ENCODE measurements at places on chromosomes 1 and 21.

- DNase-seq: no peak
These were observed 8.7 kb upstream of the CADM3 start for GRCh38 chr1:159162516-159163265.

- DNase-seq: no peak
These were observed 530.9 kb downstream of the PTPRU start for GRCh38 chr1:29767088-29767685.

- no peak for DNase-seq
These were observed 216.0 kb downstream of the ZNF326 start for GRCh38 chr1:90210633-90211491.

- no peak for DNase-seq
These were observed 279.9 kb upstream of the ADAMTS5 start for GRCh38 chr21:27246741-27247140.

DNA sequence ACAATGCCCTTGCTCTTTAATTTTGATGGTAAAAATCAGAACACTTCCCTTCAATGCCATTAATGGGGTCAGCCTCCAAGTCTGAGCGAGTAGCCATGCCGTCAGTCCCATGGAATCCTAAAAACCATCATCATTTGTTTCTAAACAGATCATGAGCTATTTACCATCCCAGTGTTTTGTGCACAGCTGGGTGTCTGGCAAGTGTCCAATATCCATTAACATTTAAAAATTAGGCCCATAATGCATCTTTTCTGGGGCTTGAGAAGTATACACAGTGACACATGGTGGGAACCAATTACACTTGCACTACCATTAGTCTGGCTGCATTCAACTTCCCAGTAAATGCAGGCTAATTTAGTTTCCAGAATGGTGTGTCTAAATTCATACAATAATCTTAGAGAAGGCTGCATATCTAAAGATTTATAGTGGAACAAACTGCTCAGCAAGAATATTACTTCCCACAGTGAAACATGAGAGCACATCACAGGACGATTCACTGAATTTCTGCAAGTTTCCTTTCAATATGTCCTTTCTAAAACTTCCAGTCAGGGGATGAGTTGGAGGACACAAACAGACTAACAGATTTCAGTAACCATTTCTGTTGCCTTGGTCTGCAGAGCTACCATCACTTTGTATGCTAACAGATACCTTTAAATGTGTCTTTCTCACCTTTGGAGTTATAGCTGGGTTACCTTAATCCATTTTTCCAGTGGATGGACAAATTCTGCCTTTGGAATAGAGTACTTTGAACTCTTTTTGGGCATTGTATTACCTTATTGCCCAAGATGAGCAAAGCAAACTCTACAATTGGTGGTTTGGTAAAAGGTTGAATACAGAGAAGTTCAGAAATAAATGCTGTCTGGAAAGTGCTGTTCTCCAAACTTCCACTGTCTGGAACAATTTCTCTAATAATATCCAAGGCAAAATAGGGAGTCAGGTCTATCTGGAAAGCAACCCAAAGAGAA, 258.0 kb downstream of the PTBP2 start:
- no peak for DNase-seq

DNA sequence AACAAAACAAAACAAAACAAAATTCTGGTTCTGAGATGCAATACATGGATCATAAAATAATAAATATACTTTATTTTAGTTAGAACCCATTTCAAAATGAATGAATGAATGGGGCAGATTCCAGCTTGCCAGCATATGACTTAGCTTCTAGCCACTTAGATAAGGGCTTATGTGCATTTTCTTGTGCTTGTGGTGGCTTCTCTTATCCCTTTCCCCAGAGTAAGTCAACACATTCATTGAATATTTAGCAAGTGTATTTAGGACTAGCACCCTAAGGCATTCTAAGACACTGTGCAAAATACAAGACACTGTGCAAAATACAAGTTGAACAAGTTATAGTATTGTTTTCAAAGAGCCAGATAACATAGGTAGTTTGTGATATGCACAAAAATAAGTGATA, 4.7 kb downstream of the ADIPOR1 start:
- no peak for DNase-seq

DNA sequence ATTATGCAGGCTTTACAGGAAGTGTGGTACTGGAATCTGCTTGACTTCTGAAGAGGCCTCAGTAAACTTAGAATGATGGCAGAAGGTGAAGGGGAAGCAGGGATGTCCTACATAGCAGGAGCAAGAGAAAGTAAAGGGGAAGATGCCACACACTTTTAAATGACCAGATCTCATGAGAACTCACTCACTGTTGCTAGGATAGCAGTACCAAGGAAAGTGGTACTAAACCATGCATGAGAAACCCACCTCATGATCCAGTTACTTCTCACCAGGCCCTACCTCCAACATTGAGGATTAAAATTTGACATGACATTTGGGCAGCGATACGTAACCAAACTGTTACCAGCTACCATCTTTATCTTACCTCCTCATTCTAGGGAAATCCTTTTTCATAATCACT, 9.6 kb downstream of the DHX9 start:
- no peak for DNase-seq

DNA sequence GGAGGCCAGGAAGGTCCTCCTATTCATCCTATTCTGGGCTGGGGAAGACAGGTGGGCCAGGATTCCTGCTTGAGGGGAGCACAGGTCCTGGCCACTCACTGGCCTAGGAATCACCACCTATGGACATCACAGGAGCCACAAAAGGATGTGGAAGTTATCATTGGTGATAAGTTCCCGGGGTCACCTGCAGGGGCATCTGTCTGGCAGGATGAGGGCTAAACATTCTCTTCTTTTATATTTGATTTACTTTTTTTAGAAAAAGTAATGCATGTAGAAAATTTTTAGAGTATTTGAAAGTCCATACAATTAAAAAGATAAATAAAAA, 33.2 kb upstream of the KIAA0040 start:
- DNase-seq: no peak

DNA sequence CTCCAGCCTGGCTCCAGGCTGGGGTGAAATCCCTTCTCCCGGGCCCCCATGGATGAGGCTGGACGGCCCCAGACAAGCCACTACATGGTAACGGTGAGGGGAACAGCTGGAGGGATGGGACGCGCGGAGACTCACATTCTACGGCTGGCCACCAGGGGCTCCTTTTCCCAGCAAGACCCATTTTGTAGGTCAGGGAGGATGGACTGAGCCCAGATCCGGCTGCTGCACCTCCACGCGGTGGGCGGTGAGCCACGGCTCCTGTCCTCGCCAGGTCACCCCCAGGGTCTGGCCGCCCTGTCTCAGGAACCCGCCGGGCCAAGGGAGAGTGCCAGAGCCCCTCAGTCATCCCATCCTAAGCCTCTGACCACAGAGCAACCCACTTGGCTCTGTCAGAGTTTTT, 75.0 kb upstream of the ACTRT2 start:
- no peak for DNase-seq

- no peak for DNase-seq
These were observed 221.6 kb downstream of the LTN1 start for GRCh38 chr21:28770867-28771661.

DNA sequence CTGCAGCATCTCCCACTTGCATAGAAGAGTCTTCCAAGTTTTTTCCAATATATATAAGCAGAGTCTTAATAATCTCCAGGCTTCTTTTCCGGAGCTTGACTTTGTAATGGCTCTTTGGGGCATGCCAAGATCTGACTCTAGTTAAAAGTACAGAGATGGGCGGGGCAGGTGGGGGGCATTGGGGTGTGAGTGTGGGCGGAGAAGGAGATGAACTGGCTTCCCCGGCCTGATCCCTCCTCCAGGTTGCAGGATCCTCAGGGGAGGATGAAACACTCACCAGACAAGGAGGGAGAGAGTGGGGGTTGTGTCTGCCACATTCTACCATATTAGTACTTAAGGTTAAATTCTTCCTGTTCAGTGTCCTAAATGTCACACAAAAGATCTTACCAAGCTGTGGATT, 23.0 kb downstream of the S100A10 start:
- no peak for DNase-seq

DNA sequence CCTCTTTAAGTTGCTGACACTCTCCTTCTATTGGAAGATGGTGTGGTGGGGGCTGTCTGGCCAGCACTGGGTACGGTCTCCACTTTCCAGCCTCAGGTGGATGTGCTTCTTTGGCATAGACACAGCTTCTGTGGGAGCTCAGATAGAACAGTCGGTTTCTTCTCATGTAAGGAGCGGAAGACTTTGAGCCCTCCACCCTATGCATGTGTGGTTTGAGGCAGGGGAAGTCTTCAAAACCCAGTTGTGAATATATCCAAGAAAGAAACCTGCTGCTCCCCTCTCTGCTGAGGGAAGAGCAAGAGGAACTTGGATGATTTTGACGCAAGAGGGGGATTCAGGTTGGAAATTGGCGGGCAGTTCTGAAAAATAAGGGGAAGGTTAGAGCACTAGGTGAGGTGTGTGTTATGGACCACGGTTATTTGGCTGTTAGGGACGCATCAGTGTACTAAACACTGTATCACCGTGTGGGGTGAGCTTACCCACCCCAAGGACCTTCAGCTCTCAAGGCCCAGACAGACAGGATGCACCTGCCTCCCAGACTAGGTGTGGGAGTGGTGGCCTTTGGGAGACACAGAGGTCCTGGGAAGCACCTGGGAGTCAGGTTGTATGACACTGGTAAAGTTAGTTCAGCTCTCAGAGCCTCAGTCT, 36.2 kb downstream of the IL6R start:
- DNase-seq: no peak

GRCh38 chr1:223233410-223234169, 90.5 kb upstream of the TLR5 start:
- DNase-seq: peak; percentile 15

GRCh38 chr1:219058891-219059820, 114.5 kb upstream of the LYPLAL1 start:
- no peak for DNase-seq

GRCh38 chr1:31586376-31587327, 10.3 kb downstream of the TINAGL1 start:
- DNase-seq: no peak

DNA sequence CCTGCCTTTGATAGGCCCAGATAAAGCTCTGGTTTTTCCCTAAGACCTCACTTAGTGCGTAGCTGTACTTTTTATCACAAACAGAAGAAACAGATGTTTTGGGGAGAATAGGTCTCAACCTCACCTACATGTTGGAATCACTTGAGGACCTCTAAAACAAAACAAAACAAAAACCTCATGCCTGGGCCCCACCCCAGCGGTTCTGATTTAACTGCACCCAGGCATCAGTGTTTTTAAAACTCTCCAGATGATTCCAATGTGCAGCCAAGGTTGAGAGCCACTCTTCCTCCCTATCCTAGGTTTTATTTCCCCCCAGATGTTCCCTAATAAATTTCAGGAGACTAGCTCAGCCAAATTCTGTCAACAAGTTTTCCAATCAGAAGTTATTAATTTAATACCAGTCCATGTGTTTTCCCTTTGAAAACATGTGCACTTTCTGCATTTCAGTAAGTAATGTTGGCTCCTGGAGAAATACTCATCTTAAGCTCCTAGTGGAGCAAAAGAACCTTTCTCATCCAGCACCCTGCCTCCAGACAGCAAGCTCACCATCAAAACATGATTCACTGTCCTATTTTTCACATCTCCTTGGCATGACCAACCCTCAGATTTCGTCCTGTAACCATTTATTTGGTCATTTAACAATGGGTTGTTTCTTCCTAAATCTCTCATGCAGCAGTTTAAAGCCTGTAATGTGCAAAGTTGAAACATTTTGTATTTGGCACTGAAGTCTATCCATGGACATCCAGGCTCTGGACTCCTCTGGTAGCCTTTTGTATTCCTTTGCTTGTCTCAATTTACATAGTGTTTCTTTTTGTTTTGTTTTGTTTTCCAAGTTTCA, 27.5 kb downstream of the LRRC8C start:
- DNase-seq: no peak

DNA sequence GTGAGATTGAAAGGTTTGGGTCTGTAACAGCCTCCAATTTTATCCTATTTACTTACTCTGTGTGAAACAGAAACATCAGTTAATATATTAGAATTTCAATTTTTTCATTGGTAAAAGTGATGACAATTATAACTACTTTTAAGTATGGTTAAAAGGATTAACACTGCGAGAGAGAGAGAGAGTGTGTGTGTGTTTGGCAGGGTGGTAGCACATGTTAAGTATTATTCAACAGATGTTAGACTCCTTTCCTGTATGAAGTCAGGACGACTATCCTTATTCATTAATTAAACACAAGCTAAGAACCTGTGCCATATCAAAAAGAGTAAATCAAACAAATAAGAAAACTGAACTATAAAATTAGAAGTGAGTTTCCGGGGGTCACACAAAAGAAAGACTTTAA, 662.5 kb downstream of the PLPP3 start:
- no peak for DNase-seq

DNA sequence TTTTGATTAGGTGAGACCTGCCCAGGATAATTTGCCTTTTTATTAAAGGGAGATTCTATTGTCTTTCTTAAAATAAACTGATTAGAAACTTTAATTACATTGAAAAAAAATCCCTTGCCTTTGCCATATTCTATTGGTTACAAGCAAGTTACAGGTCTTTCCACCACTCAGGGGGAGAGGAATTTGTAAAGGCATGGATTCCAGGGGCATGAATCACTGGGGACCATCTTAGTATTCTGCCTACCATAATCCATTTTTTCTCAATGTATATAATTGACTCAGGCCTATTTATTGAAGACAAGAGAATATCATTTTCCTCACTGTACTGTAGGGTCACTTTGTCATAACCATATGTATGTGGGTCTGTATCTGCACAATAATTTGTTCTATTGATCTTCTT, 124.3 kb upstream of the PDE4B start:
- DNase-seq: no peak

DNA sequence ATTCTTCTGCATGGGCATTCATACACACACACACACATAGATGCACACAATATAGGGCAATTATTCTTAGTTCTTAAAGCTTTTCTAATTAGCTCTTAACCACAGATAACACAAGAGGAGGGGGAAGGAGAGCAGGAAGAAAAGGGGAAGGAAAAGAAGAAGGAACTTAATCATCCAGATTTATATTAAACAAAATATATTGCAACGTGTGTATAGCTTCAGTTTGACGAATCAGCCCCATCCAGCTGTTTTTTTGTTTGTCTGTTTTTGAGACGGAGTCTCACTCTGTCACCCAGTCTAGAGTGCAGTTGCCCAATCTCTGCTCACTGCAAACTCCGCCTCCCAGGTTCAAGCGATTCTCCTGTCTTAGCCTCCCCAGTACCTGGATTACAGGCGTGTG, 21.7 kb upstream of the ANKRD13C start:
- no peak for DNase-seq

GRCh38 chr1:29004798-29005197, 90.4 kb downstream of the EPB41 start:
- DNase-seq: no peak

- no peak for DNase-seq
These were observed 533.9 kb downstream of the PLPP3 start for GRCh38 chr1:56045477-56045876.

DNA sequence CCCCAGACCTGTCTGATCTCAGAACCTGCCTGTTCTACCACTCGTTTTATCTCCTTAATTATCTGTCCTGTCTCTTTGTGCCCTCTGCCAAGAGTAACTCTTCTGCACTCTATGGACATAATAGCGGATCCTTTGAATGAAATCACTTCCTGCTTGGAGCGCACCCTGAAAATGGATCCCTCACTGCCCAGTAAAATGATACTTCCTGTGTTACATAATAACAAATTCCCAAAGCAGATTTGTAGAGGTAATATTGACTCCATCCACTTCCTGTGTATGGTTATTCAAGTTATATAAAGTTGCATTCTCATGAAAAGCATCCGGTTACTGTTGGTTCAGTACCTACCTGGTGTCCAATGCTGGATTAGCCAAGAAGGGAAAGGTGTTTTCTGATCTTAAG, 246.0 kb downstream of the TRABD2B start:
- no peak for DNase-seq
